Fibroblast of skin of left quadriceps (primary cell): ENCODE measurements at places on chromosomes 16 and 17.

DNA sequence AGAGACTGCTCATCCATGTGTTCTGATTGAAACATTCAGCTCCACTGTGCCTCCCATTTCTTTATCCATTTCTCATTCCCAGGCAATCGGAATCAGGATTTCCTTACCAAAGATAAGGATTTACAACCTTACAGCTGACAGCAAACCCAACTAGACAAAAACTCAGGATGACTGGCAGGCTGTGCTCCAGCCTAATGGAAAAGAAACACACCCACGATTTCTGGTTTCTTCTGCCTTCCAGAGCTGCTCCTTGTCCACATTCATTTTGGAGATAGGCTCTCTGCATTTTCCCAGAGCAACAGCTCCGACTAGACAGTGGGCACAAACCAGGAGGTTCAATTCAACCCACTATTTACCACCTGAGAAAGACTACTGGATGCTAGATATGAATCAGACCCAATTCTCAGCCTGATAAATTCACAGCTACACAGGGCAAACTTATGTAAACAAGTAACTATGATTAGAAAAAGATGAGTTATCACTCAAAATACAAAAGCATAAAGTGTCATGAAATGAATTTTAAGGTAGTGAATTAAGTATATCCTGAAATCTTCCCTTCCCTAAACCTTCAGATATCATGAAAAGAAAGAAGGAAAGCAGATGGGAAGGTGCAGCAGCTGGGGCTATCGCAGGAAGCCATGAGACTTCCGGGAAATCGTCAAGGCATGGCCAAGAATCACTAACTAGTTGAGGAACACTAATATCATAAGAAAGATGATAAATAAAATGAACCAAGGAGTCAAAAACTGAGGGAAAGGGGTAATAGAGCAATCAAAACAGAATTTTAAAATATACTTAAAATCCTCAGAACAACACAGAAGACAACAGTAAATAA is 44.8 kb upstream of the CLEC18B start:
- no peak for DNase-seq

DNA sequence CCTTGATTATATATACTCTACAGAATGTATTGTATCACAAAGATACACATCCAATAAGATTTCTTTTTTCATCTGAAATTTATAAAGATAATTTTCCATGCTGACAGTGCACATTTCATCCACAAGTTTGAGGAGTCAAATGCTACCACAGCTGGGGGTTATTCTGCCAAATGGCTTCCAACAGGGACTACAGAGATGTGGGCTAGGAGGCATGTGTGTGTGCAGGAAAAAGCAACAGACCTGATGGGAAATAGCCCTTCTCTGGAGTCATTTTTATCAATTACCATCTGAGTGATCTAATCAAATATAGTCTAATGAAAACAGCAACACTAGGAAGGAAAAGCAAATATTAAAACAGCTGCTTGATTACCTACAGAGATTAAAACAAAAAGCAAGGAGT is 290.5 kb downstream of the CEP112 start:
- DNase-seq, result no peak

GRCh38 chr16:89738538-89739317 is 17.4 kb downstream of the ZNF276 start:
- DNase-seq, result no peak

- no peak for DNase-seq
These were observed 55.5 kb upstream of the GPRC5B start for GRCh38 chr16:19940195-19940594.

DNA sequence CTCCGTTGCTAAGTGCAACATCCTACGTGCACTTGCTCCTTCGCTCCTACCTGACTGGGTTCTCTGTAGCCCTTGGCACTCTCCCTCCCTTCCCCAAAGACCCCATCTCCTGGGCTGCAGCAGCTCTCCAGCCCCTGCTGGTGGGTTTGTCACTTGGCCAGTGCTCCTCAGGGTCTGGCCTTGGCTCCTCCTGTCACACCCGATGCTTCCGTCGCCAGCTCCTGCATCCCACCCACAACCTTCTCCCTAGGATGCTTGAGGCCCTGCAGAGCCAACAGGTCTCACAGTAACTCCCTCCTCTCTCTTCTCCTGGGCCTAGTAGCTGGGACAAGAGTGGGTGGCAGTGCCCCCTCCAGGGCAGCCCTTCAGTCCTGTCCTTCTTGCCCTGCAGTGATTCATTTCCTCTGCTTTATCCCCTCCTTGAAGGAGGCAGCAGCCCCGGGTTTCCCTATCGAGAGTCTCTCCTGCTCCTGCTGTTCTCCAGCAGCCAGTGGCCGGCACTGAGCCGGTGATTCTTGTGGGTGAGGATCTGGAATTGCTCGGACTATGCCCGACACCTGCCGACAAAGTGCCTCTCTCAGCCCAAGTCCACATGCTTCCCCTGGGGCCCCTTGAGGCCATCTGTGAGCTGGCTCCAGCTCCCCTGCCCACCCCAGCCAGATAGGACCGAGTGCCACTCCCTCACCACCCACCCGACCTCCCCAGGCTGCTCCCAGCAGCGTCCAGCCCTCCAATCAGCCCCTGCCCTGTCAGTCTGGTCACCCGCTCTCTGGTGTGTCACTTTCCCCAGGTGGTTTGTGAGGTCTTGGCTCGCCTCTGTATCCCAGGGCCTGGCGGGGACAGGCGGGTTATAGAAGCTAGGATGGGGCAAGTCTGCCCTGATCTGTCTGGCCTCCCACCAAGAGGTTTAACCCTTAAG is 3.8 kb downstream of the LITAFD start:
- no peak for DNase-seq

DNA sequence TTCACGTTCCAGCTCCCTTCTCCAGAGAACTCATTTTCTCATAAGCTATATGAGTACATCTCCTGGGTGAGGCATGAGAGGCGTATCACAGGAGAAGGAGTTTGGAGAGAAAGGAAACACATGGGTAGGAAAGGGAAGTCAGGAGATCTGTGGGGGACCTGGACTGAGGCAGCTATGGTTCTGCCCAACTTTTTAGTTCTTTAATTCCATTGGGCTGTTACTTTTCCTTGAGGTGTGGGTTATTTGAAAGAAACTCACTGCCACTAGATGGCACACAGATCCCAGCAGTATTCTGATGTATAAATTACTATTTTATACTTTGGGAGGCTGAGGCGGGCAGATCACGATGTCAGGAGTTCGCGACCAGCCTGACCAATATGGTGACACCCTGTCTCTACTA is 63.6 kb downstream of the NUP93 start:
- DNase-seq, result no peak

GRCh38 chr16:85593494-85594221 is 19.5 kb upstream of the GSE1 start:
- DNase-seq, result no peak

DNA sequence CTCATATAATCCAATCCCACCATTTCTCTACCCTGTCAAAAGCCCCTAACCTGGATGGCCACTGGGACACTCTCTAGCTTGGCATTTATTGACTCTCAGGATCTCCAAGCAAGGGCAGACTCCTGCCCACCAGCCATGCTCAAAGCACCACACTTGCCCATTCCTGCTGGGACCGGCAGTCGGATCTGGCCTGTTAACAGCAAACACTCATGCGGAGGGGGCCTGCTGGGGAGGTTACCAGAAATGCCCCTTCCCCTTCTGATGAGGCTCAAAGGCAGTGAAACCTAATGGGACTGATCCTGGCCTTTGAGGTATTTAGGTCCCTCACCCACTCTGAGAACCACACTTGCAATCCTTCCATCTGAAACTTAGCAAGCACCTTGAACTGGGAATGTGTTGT is 6.5 kb upstream of the CCL1 start:
- no peak for DNase-seq

- DNase-seq, result no peak
These were observed 3.4 kb upstream of the NSRP1 start for GRCh38 chr17:30113213-30113612.

DNA sequence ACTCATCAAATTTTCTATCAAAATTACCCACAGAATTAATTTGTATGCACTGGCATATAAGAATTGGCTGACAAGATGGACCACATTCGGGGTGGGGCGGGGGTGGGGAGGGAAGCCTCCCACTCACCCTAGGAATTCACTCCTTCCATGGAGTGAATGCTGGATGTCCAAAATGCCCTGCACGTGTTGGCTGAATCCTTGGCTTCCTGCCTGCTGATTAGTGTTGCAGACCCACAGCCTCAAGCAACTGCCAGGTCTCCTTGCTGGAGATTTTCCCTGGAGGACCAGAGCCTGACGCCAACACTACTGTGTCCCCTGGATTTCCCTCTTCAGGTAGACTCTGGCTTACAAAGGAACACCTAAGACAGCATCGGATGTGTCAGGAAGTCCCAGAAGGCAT is 575.7 kb upstream of the CDH11 start:
- DNase-seq, result no peak

- DNase-seq, result no peak
These were observed 38.8 kb downstream of the CLEC16A start for GRCh38 chr16:10983159-10983558.

GRCh38 chr17:72510351-72511016 is 389.7 kb downstream of the SOX9 start:
- DNase-seq, result no peak

DNA sequence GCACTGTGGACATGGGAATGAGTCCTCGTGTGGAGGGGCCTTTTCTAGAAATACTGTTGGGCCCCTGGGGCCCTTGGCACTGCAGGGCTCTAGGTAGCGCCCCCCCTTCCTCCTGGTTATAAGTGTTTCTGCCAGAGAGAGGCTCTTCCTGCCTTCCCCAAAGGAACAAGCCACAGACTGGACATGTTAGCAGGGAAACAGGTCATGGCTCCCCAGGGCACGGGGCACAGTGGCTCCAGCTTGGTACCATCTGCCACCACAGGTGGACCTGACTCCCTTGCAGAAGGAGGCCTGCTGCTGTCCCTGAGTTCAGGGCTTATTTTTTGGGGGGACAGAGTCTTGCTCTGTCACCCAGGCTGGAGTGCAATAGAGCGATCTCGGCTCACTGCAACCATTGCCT is 8.8 kb downstream of the PDK2 start:
- DNase-seq, result no peak

- DNase-seq, result no peak
These were observed 47.5 kb downstream of the OR1D5 start for GRCh38 chr17:3015890-3016289.

- DNase-seq, result no peak
These were observed 162.7 kb downstream of the SPECC1 start for GRCh38 chr17:20171741-20172365.

DNA sequence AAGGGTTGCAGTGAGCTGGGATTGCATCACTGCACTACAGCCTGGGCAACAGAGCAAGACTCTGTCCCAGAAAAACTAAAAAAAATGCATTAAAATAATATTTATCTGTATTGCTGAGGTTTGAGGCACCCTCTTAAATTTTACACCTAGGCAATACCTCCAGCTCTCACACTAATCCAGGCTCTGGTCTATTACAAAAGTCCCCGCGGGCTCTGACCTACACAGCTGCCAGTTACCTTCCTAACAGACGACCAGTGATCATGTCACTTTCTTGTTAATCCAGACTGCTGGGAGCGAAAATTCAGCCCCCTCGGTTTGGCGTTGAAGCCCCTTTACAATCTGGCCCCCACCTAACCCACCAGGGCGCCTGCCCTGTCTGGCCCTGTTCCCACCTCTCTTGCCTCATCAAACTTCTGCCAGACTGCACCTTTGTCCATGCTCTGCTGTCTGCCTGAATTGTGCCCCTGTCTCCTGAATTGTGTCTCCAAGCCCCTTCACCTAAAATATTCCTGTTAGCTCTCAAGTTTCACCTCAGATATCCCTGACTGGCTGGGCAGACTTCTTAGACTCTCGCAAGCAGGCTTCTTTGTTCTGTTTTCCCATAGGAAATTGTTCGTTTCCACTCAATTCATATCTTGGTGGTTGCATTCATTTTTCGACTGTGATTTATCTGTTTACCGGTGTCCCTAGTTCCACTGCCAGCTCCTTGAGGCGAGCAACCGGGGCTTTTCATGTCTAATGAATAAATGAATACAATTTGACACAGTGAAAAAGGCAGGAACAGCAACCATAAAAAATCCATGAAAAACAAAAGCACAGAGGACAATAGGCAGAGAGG is 65.9 kb downstream of the PITPNC1 start:
- DNase-seq, result no peak
